Right renal cortex interstitium (tissue), 3 donors: ENCODE measurements at places on chromosomes 6 and 20.

GRCh38 chr20:17666481-17666880, 15.6 kb downstream of the RRBP1 start:
- DNase-seq = no peak

GRCh38 chr20:47466213-47466612, 35.5 kb upstream of the NCOA3 start:
- no peak for DNase-seq

GRCh38 chr20:21191839-21192238, 66.0 kb downstream of the KIZ start:
- no peak for DNase-seq

DNA sequence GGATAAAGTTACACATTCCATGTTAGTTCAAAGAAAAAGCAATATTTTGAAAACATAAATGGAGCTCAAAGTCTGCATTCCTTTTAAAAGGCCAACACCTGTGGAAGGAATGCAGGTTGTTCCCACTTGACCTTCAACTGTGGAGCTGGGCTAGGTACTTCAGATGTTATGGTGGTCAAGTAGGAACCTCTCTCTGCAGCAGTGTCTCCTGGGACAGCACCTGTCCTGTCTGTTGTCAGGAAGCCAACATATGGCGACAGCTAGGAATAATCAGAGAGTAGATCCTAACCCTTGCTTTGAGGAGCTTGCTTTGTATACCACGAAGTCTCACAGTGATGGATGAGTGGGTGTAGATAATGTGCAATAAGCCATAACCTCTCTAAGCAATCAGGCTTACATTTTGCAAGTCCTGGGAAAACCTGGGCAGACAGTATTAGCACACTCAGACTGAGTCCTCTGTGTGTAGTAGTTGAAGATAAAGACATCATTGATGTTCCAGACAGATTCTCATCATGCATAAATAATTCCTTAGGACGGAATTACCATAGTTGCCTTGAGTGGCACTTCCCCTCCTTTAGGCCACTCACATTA, 347.5 kb downstream of the PRL start:
- DNase-seq = no peak

DNA sequence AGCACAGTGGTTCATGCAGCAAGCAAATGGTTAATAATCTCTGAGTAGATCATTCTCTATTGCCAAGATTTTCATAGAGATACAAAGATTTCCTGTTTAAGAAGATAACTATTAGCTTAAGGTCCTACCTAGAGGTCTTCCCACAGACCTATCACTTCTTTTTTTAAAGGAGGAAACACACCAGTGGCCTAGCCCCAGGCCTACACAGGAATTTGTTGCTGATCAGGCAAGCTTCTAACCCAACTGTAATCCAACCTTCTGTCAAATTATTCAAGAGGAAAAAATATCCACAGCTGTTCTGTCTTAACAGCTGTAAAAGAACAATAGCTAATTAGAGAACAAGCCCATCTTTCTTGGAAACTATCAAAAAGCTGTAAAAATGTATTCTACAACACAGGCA, 332.8 kb downstream of the BTBD9 start:
- DNase-seq = no peak

DNA sequence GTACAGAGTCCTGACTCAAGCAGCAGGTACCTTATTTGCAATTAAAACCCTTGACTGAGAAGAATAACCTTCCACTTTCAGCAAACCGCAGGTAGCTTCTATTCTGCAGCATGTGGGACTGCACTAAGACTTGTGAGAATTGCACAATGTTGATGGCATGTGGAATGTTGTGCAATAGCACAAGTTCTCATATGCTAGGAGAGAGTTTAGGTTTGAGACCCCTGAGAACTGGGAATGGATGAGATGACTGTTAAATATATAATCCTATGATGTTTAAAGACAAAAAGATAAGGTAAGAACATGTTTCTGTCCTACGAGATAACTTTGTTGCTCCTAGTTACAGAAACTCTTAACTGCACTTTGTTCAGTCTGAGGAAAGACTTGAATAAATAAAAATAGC, 194.6 kb downstream of the OTOR start:
- DNase-seq = no peak

DNA sequence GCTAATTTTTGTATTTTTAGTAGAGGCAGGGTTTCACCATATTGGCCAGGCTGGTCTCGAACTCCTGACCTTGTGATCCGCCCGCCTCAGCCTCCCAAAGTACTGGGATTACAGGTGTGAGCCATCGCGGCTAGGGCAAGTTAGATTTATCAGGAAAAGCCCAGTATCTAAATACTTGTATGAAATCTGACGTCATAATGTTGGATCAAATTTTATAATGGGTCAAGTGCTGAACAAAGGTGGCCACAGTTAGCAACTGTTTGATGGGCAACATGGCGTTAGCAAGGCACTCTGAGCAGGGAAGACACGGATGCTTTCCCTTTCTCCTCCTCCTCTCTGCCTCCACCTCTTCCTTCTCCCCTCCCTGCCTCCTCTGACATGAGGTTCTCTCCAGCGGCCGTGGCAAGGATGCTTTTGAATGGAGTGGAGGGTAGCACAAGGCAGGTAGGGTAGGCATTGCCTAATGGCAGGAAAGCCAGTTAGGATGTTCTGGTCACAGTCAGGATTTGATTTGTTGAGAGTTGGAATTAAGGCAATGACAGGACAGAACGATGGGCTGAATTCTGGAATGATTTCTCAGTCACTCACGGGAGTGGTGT, 149.6 kb downstream of the BCAS1 start:
- no peak for DNase-seq
